ENCODE measurements at places on chromosomes 5 and 9.

GRCh38 chr5:142453932-142454331, 129.1 kb upstream of the SPRY4 start:
- no peak overlapping the region for H3K4me3 ChIP-seq
- H3K27me3 ChIP-seq, result no peaks in the 10 kb centered on the region
- no peaks in the 10 kb centered on the region for H3K4me1 ChIP-seq

- no peaks in the 10 kb centered on the region for H3K4me1 ChIP-seq
- no peaks in the 10 kb centered on the region for H3K36me3 ChIP-seq
- H3K4me3 ChIP-seq, result peak overlapping the region; percentile 81
- H3K27me3 ChIP-seq, result no peaks in the 10 kb centered on the region
Observed at GRCh38 chr5:123512611-123513461, 859 bp downstream of the CSNK1G3 start.

DNA sequence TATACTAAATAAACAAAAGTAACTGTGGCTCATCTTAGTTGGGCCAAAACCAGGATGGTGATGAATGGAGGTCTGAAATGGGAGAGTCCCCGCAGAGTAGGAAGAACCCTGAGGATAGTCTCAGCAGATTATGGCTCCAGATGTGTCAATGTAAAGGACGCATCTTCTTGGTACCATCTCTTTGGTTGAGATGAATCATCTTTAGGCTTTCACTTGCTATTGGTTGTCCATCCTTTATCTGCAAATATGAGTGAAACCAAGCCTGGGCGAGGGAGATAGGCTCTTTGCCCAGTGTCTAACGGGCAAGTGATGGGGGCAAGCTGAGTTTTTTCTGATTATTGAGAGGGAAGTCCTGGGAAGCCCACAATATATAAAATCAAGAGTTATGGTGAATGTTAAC, 19.4 kb upstream of the LCP2 start:
- H3K4me3 ChIP-seq, result no peak overlapping the region
- H3K27ac ChIP-seq, result no peak overlapping the region
- DNase-seq, result no peak
- no peaks in the 10 kb centered on the region for H3K4me1 ChIP-seq
- no peaks in the 10 kb centered on the region for H3K36me3 ChIP-seq

DNA sequence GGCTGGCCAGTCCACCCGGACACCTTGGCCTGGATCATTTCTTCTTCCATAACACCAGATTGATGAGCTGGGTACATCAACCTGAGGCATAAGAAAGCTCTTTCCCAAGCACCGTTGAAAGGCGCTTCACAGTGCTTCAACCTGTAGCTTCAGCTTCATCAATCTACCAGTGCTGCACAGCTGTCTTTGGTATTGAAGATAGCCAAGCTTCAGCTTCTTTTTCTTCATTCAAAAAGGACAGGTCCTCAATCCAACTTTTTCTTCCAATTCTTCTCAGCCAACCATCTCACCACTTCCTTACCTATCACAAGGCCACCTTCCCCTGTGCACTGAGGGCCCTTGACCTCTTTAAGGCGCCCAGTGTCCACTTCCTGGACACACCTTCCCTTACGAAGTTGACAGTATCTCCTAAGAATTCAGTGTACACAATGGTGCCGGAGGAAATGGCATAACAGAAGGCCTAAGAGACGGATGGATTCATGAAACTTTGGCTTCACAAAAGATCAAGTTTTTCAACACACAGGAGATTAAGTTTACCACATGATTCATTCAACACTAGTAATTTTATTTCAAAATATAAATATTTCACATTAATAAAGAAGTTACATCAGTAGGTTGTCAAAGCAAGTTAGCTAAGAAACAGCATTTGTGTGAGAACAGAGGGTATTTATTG, 1.4 kb upstream of the CTNNAL1 start:
- peak overlapping the region; percentile 98 for H3K27ac ChIP-seq
- no peaks in the 10 kb centered on the region for H3K27me3 ChIP-seq
- DNase-seq, result no peak
- H3K4me1 ChIP-seq, result no peaks in the 10 kb centered on the region
- H3K4me3 ChIP-seq, result no peak overlapping the region

- DNase-seq, result peak; percentile 24
- H3K4me1 ChIP-seq, result no peaks in the 10 kb centered on the region
Observed at GRCh38 chr5:111197523-111197922, 26.7 kb upstream of the CAMK4 start.

- no peak overlapping the region for H3K27ac ChIP-seq
- H3K36me3 ChIP-seq, result no peaks in the 10 kb centered on the region
- DNase-seq, result no peak
- H3K4me3 ChIP-seq, result no peak overlapping the region
- no peaks in the 10 kb centered on the region for H3K4me1 ChIP-seq
Observed at GRCh38 chr5:17477573-17478265, 20.3 kb upstream of the TAF11L2 start.

DNA sequence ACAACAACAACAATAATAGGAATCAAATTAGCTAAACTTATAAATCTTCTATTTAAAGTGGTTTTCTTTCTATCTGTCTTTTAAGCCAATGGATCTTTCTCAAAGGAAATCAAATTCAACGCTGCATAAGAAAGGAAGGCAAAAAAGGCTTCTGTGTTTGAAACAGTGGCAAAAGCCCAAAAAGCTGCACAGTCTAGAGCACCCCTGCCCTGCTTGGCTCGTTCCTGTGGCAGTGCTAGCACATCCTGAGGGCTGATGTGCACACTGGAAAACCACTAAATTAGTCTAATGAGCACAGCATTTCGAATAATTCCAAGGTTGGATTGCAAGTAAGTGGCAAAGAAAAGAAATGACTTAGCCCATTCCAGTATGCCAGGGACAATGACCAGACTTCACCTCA, 80.7 kb downstream of the AP3B1 start:
- no peaks in the 10 kb centered on the region for H3K4me1 ChIP-seq
- no peaks in the 10 kb centered on the region for H3K36me3 ChIP-seq
- H3K27ac ChIP-seq, result no peak overlapping the region
- no peaks in the 10 kb centered on the region for H3K27me3 ChIP-seq
- DNase-seq, result no peak

DNA sequence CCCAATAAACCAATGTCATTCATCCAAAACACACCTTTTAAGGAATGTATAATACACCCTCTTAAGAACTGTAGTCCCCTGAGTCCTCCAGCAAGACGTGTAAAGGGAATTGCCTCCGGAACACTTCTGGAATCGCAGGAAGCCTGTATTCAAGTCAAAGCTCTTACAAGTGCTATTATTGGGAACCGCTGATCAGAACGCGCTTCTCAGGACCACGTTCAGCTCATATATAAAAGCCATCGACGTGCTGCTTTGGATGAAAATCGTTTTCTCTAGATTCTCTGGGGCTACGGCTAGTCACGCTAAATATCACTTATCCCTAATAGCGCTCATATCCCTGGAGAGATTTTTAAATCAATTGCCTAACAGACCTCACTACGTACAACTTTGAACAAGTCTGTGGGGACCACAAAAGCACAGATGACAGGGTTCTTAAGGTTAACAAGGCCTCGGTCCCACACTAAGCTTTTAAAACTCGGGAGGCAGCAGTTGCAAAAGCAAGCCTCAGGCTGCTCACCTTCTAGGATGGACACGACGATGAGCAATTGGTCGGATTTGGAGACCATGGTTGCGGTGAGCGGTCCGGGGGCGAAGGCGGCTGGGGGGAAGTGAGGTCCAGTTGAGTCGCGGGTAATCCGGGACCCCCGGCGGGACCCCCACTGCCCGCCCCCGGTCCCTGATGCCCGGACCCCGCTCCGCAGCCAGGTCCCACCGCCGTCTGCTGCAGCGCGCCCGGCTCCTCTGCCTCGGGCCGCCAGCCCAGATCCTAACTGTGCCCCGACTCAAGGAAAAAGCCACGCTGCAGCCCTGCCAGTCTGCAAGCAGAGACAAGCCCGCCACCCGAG, 548 bp downstream of the CEP120 start:
- H3K4me1 ChIP-seq, result no peaks in the 10 kb centered on the region
- H3K27ac ChIP-seq, result peak overlapping the region; percentile 87
- H3K4me3 ChIP-seq, result peak overlapping the region; percentile 72
- no peaks in the 10 kb centered on the region for H3K27me3 ChIP-seq

GRCh38 chr5:144361406-144361805, 190.7 kb downstream of the KCTD16 start:
- H3K27me3 ChIP-seq, result no peaks in the 10 kb centered on the region
- no peak for DNase-seq
- H3K4me1 ChIP-seq, result no peaks in the 10 kb centered on the region
- H3K36me3 ChIP-seq, result no peaks in the 10 kb centered on the region
- H3K27ac ChIP-seq, result no peak overlapping the region
- no peak overlapping the region for H3K4me3 ChIP-seq

GRCh38 chr9:110099236-110100095, 108.5 kb downstream of the C9orf152 start:
- H3K4me3 ChIP-seq, result no peak overlapping the region

GRCh38 chr5:1298067-1298551, 3.2 kb upstream of the TERT start:
- H3K4me3 ChIP-seq, result no peak overlapping the region
- no peaks in the 10 kb centered on the region for H3K4me1 ChIP-seq
- DNase-seq, result no peak

- H3K27ac ChIP-seq, result peak overlapping the region; percentile 80
- H3K4me3 ChIP-seq, result no peak overlapping the region
- H3K36me3 ChIP-seq, result no peaks in the 10 kb centered on the region
- no peaks in the 10 kb centered on the region for H3K27me3 ChIP-seq
Observed at GRCh38 chr9:16211946-16212345, 658.5 kb downstream of the BNC2 start.

DNA sequence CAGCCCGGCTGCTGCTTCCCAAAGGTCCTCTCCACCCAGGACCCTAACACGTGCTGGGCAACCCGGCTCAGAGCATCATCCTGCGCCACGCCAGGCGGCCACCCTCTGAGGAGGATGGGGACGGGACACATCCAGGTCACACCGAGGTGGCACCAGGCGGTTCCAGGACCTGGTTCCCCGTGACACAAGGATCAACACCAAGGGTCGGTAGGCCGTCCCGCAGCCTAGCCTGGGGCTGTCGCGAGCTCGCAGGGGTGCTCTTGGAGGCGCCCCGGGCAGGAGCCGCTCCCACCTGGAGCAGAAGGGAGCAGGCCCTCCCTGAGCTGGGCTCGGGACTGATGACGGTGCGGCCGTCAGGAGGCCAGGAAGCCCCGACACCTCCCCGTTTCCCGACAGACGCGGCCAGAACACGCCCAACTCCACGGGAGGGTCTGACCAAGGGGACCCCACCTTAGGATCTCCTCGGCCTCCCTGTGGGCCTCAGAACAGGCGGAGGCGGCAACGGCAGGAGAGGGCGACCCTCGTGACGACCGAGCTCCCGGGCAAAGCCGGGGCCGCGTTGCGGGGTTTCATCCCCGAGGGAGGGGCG, 6.3 kb downstream of the EXD3 start:
- H3K36me3 ChIP-seq, result no peaks in the 10 kb centered on the region
- H3K4me1 ChIP-seq, result no peaks in the 10 kb centered on the region
- H3K27me3 ChIP-seq, result no peaks in the 10 kb centered on the region
- no peak overlapping the region for H3K27ac ChIP-seq

DNA sequence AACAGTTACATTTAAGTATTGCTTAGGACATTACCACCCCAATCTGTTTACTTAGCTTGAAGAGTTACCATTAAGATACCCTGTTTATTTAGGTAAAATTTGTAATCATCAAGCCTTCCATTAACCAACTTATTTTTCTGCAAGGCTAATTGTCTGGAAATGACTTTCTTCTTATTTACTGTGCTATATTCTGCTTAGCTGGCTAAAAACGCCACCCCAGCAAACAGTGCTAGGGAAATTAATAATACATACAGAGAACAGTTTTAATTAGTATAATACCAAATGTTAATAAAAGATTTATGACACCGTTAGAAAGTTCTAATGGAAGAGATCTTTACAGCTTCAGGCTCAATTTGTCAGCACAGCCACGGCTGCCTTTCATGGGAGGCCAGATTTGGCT, 14.0 kb downstream of the TLX3 start:
- no peak overlapping the region for H3K4me3 ChIP-seq
- H3K4me1 ChIP-seq, result no peaks in the 10 kb centered on the region
- H3K36me3 ChIP-seq, result no peaks in the 10 kb centered on the region

GRCh38 chr5:149518620-149519019, 32.6 kb downstream of the CSNK1A1 start:
- no peaks in the 10 kb centered on the region for H3K27me3 ChIP-seq
- no peak for DNase-seq
- H3K4me1 ChIP-seq, result no peaks in the 10 kb centered on the region
- H3K36me3 ChIP-seq, result no peaks in the 10 kb centered on the region
- H3K4me3 ChIP-seq, result no peak overlapping the region
- H3K27ac ChIP-seq, result peak overlapping the region; percentile 48

- H3K4me1 ChIP-seq, result peaks cover 8% of the 10 kb centered on the region
- H3K27ac ChIP-seq, result no peak overlapping the region
- no peaks in the 10 kb centered on the region for H3K36me3 ChIP-seq
- DNase-seq, result peak; percentile 7
Observed at GRCh38 chr9:134192311-134192950, 28.1 kb upstream of the RNU6ATAC start.

DNA sequence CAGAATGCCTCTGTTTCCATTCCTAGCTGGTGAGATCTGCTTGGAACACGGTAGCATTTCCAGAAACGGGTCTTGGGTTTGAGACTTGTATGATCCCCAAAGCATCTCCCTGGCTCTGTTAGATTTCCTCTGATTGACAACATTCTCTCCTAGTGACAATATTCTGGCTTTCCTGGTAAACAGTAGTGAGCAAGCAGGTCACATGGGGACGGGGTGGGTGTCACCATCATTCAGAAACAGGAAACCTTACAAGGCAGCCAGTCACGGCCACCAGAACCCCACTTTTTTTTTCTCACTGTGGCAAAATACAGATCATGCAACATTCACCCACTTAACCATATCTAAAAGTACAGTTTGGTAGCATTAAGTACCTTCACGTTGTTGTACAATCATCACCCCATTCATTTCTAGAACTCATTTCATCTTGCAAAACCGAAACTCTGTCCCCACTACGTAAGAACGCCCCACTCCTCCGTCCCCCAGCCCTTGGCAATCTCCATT, 90.1 kb upstream of the LMX1B start:
- no peak overlapping the region for H3K27ac ChIP-seq
- DNase-seq, result no peak
- H3K4me1 ChIP-seq, result no peaks in the 10 kb centered on the region
- H3K27me3 ChIP-seq, result peaks cover 25% of the 10 kb centered on the region
- no peak overlapping the region for H3K4me3 ChIP-seq
- no peaks in the 10 kb centered on the region for H3K36me3 ChIP-seq

GRCh38 chr9:18837402-18837801, 195.6 kb downstream of the SAXO1 start:
- no peak overlapping the region for H3K27ac ChIP-seq
- H3K4me3 ChIP-seq, result no peak overlapping the region
- DNase-seq, result no peak
- H3K27me3 ChIP-seq, result no peaks in the 10 kb centered on the region
- H3K36me3 ChIP-seq, result no peaks in the 10 kb centered on the region
- no peaks in the 10 kb centered on the region for H3K4me1 ChIP-seq

DNA sequence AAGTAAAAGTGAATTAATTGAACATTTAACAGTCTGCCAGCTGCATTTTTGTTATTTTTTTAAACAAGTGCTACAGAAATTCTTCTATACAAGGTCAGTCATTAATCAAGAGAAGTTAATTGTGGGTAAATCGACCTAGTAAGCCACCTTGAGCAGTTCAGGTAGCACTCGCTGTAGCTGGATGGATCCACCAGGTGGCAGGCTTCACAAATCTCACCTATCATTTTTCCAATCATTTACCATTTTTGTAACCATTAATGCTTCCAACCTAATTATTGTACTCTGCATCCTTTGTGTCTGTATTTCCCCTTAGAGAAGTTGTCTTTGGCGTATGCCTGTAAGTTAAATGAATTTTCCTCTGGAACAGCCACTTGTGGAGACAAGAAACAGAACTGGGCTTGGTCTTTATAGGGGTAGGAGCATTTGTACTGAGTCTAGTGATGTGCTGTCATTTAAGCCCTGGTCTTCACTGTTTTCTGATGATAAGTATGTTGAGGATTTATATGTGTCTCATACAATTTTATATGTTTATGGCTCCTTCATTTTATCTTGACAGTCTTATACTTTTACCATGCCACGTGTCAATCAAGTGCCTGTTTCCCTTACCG, 39.5 kb downstream of the CD180 start:
- no peak overlapping the region for H3K4me3 ChIP-seq
- H3K27me3 ChIP-seq, result no peaks in the 10 kb centered on the region
- no peaks in the 10 kb centered on the region for H3K36me3 ChIP-seq
- H3K4me1 ChIP-seq, result no peaks in the 10 kb centered on the region
- peak; percentile 42 for DNase-seq
